ENCODE measurements at places on chromosomes 7 and 10.

- DNase-seq = no peak
These were observed 41.9 kb downstream of the CALML3 start for GRCh38 chr10:5566614-5567013.

DNA sequence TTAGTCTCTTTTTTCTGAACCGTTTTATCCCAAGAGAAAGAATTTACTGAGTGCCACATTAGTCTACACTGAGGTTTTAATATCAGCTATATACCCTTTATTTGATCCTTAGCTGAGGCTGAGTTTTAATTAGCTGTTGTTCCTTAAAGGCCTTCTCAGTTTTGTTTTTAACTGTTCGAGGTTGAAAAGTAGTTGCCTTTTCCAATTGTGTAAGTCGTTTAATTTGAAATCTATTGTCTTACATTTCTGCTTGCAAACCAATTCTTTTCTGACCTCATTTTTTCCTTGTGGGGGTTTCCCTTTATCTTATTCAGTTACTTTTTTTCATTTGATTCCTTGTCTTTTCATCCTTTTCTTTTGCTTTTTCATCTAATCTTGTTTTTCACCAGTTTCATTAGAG lies 30.8 kb downstream of the UMAD1 start:
- DNase-seq = no peak

- no peak for DNase-seq
These were observed 24.5 kb downstream of the VSTM4 start for GRCh38 chr10:49090696-49091380.

DNA sequence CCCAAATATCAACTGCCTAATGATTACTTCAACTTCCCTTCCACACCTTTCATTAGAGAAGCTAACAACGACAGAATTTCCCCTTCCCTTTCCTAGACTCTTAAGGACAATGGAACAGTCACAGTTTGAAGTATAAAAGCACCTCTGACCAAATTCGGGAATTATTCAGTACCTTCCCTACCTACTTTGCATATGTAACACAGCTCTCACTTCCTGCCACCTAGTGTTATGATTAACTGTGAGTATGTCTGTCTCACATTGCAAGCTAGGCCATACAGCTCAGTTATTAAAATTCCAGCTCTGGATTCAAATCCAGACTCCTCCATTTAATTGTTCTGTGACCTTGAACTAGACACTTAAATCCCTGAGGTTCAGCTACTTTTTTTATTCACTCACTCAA lies 44.8 kb upstream of the HPSE2 start:
- no peak for DNase-seq

DNA sequence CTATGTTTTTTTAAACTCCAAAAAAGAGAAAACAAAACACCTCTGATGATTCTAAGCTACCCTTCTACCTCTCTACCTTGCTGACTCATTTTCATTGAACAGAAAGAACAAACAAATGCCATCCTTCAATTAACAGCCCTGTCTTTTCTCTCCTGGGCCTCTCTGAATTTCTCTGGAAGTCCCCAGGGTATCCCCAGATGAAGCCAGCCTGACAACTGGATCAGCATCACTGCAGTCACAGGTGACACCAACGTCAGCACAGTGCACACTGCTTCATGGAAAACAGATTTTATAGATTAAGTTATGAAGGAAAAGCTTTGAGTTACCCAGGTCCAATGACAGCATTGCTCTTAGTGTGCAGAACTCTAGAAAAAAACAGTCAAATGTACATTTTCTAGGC lies 5.7 kb downstream of the HUS1 start:
- DNase-seq = no peak

DNA sequence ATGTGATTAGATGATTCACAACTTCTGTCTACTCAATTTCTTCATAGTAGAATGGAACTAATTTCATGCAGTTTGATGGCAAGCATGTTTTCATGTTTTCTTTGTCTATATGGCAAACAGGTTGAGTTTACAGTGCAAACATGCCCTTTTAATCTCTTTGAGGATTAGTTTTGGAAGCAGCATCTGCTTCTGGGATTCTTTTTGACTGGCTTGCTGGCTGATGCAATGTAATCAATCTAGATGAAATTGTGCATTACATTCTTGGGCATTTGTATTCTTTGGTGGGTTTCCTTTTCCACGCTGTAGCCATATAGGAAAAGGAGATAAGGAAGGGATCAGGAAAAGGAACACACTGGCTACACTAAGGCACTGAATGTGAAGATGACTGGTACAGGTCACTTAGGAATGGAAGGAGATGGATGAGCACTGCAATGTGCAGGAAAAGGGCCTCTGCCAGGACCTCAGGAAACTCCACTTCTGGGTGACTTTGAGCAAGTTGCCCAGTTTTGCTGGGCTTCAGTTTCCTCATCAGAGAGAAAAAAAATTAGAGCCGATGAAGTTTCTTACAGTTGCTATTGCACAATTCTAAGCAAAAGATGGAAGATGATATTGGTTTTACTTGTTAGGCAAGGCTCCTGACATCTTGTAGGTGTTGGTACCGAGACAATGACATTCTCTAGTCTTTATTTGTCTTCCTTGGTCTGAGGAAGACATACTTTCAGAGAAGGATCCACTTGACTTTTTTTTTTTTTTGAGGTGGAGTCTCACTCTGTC lies 269.1 kb downstream of the SUGCT start:
- DNase-seq = no peak

GRCh38 chr10:51397695-51398094 lies 301.7 kb downstream of the CSTF2T start:
- peak; percentile 42 for DNase-seq

DNA sequence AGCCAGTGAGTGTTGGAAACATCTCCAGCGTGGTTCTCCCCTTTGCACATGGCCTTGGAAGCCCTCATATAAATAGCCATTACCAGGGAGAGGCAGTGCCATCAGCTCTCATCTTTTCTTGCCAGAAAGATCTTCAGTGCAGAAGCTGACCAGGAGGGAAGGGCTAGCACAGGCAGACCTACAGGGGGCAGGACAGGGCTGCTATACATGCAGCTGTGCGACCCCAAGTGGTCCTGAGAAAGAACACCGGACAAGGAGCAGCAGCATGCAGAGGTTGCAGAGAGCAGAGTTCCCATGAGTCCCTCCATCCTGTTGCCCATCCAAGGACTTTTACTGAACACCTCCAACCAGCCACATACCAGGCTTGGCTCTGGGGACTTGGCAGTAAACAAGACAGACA lies 17.1 kb downstream of the GRID1 start:
- DNase-seq = no peak

DNA sequence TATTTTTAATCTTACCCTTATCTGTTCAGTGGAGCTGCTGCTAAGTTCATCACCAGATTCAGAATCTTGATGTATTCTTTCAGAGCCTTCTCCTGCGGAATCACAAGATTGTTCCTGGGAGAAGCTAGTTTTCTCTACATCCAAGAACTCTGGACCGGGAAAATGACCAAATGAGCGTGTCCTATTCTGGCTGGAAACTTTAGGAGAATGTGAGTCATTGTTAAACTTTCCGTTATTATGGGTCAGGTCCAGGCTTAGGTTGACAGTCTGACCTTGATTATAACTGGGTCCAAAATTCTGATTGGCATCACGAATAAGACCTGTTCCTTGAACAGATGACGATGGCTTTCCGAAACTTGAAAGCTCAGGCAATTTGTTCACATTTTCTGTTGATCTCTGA lies 20.5 kb downstream of the ARHGAP12 start:
- no peak for DNase-seq

DNA sequence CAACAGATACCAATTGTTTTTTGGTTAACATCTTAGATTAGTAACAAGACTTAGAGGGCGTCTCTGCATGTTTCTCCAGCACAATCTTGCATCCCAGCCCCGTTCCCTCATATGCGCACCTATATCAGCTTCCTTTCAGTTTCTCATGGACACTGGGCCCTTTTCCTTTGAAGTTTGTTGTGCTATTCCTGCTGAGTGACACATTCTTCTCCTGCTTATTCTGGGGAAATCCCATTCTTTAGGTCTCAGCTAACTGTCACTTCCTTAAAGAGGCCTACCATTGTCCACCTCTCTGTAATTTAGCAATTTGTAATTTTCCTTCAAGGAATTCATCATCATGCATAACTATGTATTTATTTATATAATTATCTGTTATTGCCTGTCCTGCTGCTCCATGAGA lies 110.3 kb upstream of the STEAP1B start:
- no peak for DNase-seq

GRCh38 chr7:93036149-93036640 lies 81.6 kb downstream of the SAMD9 start:
- DNase-seq = no peak

DNA sequence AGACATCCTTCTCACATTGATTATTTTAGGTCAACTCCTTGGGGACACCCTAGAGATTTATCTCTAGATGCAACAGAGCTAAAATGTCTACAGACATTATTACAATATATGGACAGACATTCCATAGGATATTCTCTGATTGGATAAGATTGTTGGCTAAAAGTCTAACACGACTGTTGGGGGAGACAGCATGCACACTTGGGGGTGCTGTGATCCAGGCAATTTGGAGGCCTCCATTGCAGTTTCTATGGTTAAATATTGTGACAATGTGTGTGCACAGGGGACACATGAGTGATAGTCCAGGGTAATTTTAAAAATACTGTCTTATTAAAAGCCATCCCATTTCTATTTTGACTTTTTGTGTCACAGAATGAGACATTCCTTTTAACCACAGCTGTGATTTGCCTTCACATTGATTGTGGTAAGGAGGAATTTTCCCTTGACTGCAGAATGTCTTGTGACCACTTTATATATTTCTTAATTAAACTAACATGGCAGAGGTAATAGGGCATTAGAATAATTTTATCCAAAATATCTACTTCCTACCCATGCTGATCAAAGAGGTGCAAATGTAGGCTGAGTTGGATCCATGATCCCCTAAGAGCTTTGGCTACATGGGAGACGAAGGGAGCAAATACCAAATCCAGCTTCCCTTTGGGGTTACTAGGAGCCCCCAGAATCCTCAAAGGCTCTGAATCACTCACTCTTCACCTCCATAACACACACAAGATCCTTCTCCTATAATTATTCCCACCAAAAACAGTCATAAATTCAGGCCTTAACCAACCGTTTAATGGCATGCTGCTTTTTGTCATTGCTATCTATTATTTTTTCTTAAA lies 7.3 kb downstream of the TFPI2 start:
- no peak for DNase-seq

DNA sequence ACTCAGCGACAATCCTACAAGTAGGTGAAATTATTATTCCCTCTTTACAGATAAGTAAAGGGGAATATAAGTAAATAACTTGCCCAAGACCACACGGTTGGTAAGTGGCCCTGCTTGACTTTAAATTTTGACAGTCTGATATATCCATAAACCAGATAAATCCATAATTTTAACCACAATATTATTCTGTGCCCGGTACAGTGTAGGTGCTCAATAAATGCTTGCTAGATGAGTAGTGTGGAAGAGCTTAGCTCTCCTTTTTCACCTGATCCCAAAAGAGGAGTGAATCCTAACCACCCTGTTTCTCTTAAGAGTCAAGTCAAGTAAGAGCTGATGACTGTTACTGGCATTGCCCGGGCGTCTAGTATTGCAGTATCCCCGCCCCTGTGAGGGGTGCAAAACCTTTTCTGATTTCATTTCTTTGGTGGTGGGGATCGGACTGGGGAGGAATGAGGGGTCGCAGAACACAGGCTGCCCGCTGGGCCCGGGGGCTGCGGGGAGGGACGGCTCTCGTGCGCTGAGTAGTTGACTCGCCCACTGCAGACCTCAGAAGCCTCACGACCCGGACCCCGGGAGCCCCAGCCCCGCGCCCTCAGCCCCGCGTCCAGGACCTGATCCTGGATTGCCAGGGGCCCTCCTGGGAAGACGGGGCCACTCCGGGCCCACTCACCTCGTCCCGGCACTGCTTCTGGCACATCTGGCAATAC lies 490 bp downstream of the KIN start:
- DNase-seq = no peak

GRCh38 chr10:52143338-52143737 lies 170.7 kb upstream of the DKK1 start:
- DNase-seq = no peak

- DNase-seq = no peak
These were observed 124.0 kb downstream of the TMEM130 start for GRCh38 chr7:98745722-98746318.

DNA sequence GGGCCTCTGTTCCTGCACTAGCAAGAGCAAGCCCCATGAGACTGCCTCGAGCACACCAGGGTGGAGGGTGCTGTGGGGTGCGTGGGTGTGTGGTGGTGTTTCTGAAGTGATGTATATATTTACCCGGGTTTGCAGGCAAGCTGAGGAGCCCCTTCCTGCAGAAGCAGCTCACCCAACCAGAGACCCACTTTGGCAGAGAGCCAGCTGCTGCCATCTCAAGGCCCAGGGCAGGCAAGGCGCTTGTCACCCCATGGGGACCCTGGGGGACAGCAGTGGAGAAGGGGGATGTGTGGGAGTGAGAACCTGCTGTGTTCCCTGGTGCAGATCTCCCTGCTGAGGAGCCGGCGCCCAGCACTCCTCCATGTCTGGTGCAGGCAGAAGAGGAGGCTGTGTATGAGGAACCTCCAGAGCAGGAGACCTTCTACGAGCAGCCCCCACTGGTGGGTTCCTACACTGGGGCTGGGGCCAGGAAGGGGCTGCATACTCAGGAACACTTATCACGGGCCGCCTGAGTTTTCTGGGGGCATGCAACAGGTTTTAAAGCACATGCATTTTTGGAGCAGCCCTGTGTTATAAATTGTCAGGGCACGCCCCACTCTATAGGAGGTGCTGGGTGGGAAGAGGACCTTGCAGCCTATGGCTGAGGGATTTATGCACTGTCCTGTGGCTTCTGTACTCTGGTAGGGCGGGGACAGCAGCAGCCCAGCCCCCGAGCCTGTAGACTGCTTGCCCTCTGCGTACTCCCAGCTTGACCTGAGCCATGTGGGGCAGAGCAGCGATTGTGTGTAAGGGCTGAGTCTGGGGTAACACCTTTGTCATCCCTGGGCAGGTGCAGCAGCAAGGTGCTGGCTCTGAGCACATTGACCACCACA lies 5.9 kb downstream of the PGAM2 start:
- DNase-seq = no peak

GRCh38 chr10:104617831-104618230 lies 23.3 kb upstream of the SORCS3 start:
- no peak for DNase-seq

DNA sequence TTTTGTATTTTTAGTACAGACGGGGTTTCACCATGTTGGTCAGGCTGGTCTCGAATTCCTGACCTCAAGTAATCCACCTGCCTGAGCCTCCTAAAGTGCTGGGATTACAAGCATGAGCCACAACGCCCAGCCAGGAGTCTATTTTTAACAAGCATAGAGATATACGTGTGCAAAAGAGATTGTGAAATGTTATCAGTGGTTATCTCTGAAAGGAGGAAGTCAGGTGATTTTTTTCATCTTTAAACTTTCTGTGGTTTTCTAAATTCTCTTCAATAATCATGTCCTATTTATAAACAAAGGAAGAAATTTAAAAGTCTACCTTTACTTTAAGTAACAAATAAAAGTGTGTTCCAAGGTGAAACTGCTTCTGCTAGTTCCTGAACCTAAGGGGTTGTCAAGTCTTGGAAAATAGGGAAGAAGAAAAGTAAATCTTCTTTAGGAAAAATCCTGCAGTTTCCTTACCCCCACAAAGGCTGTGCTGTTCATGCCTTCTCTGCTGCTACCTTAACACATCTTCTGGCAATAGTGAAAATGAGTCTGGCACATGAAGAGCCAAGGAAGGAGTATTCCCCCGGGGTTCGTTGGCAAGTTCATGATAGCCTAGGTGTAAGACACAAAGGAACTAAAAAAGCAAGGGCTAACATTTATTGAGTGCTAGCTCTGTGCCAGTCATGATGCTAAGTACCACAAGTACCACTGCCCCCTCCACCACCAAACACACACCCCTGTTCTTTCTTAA lies 51.1 kb downstream of the CYP26A1 start:
- no peak for DNase-seq
